ENCODE measurements at places on chromosomes 3 and 15. TPM values are rescaled to one million over a fixed set of nuclear protein-coding genes. Genes with fewer than 3 reads are reported as not detected.

GRCh38 chr15:65576664-65577063 lies 34.3 kb downstream of the INTS14 start:
- no peak for DNase-seq

DNA sequence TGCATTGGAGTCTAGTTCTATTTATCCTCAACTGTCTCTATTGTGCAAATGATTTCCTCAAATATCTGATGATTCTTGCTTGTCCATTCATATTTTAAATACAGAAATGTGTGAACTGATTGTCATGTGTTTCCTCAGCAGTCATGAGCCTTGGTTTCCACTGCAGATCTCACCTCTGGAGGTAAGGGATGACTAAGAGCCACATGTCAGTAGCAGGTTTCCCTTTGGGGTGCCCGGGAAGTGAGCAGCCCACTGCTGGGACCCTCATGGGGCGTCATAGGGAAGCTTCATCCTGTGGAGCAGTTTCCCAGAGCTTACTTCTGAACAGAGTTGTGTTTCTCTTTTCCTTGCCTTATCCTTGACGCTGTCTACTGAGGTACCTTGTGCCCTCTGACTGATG lies 149.2 kb upstream of the TOPAZ1 start:
- no peak for DNase-seq

DNA sequence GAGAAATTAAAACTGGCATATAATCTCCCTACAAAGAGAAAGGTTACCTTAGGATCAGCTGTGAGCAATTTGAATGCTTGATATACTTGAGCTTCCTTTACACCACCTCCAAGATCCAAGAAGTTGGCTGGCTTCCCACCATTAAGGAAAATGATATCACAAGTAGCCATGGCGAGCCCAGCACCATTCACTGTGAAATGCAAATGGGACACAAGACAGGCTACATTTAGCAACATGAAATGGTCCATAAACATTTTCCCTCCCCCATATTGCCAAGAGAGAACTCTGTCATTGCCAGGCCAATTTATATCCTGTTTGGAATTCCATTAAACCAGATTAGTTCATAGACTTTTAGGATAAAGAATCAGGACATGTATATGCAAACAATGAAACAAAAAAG lies 158.7 kb downstream of the SUCLG2 start:
- no peak for DNase-seq

Gene CHST13
- total RNA-seq: not detected

DNA sequence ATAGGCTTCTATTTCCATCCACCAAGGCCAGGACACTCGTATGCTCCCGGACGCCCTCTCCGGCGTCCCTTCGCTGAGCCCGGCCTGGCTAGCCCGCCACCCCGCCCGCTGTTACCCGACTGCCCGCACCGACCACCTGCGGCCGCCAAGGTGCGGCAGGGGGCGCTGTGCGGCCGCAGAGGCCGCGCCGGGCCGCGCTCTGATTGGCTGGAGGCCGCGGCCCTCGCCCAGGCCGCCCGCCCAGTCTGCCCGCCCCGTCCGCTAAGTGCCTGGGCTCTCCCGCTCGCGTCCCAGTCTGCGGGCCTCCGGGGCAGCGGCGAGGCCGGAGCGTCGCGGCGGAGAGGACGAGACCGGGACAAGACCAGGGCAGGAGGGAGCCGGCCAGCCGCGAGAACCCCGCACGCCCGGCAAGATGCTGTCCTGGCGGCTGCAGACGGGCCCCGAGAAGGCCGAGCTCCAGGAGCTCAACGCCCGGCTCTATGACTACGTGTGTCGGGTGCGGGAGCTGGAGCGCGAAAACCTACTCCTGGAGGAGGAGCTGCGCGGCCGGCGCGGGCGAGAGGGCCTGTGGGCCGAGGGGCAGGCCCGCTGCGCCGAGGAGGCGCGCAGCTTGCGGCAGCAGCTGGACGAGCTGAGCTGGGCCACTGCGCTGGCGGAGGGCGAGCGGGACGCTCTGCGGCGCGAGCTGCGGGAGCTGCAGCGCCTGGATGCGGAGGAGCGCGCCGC lies at the start of gene SYNM:
TSS of gene SYNM (plus strand) at position 293 of the 726 bp plus-strand sequence. CDS start at position 413, 120 bp downstream.
- no peak for DNase-seq

Gene LARP6
- total RNA-seq: not detected

GRCh38 chr3:138066383-138066782 lies 49.0 kb downstream of the DZIP1L start:
- DNase-seq: no peak

GRCh38 chr15:40479024-40479423 lies 8.2 kb downstream of the CHST14 start:
- no peak for DNase-seq

DNA sequence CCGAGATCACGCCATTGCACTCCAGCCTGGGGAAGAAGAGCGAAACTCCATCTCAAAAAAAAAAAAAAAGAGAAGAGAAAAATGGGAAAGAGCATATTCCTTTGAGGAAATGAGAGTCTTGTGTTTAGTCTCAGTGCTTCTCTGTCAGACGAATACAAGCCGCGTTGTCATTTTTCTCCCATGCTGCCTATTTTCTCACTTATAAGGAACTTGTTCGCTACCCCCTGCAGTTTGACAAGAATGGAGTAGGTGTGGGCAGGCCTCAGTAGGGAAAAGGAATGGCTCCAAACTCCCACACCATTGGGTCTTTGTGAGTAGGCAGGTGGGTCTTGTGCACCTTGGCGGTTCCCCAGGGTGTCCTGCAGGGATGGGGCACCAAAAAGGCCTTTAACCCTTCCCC lies 6.5 kb downstream of the GPR160 start:
- no peak for DNase-seq

DNA sequence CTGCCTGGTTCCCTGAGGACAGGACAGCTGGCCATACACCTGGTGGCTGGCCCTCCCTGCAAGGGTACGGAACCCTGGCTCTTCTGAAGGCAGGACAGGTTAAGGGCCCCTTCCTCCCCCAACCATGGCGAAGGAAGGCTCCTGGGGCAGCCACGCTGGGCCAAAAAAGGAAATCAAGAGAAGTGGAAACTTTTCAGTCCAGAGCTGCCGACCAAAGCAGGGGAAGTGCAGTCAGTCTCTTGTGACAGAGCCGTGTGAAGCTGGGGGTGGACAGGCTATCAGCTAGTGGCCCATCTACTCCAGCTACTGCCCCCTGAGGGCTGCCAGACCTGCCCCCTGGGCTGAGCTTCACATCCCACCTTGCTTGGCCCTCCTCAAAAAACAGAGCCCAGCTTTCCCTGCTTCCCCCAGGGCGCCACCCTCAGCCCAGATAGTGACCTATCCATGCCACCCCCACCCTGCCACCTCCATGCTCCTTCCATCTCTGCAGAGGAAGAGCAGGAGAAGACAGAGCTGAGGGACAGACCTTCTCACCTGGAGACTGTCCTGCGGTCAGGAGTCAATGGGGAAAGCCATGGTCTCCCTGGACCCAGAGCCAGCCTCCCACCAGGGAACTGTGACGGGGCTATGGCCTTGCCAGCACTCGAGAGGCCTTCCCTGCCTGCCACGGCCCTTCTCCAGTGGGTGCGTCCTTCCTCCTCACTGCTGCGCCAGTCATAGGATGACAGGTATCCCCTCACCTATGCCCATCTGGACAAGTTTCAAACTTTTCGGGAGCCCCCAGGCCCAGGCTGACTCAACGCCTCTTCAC lies 4.6 kb downstream of the SEMA7A start:
- no peak for DNase-seq

DNA sequence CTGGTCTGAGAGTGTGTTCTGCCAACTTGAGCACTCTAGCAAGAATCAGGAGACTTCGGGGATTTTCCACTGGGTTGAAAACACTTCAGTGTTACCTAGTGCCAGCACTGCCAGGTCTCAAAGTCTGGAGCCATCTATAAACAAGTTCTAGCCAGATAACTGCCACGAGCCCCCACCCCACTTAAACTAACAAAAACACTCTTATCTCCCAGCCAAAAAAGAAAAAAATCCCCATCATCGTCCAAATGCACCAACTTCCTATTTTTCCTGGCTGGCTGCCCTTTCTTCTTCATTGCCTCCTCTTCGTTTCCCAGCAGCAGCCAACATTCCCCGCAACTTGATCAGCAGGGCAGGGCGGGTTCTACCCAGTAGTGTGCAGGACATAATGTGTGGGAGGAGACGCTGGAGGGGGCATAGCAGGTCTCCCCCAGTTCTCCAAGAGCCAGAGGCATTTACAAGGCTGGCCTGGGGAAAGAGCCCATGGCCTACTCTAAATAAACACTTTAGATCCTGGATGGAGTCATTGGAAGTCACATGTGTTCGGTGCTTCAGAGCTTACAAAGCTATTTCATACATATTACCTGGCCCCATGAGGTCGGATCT lies 29.5 kb downstream of the C2CD4B start:
- DNase-seq: no peak

DNA sequence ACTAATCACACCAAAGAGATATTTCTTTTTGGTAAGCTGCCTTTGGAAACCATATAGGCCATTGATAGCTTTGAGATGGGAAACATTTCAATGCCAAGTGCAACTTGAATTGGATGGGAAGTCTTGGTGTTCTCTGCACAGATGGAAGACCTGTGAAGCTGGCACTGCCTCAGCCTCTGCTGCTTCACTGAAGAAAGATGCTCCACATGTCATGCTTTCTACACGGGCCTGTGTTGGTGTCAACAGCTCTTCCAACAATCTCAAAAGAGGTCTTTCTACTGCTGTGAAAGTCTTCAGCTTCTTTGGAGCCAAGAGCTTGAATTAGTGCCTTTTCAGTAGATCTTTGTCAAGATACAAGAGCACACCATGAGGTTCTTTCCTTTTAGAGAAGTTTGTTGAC lies 169.0 kb downstream of the SPATA16 start:
- DNase-seq: no peak

Gene PARP15
- 54.3 TPM for total RNA-seq

DNA sequence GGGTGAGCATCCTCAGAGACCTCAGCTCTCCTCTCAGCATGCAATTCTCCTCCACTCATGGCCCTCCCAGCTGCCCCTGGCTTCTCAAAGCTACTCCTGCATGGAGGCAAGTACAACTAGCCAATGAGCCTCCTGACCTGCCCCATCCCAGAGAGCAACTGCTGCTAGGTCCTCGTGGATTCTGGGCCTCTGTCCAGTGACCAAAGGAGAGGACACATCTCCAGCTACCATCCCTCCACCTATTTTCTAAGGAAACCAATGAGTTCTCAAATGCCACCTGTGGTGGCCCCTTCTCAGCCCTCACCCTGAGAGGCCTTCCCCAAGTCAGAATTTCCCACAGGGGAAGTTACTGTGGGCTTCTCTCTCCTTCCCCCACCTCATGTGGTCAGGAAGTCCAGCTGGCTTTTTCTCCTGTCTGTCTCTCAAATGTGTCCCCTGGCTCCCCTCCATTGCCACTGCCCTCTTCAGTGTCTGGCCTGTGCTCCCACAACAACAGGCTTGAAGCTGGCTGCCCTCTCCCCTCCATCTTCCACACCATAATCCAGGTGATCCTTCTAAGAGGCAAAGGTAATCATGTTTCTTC lies 43.0 kb downstream of the LIPC start:
- DNase-seq: no peak

Gene MFN1
- 26.1 TPM for total RNA-seq

DNA sequence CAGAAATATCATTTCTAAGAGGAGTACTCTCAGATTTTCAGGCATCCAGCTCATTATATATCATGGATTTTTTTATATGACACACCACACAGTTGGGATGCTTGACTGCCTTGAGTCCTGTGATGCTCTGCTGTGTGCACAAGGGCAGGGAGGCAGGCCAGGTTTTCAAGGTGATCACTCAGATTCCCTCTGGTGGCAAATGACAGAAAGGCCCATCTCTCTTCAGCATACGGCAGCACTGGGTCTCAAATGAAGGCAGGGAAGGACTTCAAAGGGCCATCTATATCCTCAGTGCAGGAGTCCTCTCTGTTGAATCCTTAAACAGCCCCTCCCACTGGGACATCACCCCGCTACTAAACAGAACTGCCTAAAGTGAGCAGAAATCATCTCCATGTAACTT lies 54.8 kb upstream of the MYO5C start:
- peak; percentile 44 for DNase-seq

Gene TMCO5A
- total RNA-seq: not detected

Measured in Karpas-422 (cell line).